ENCODE measurements at places on chromosomes 7 and 10.

DNA sequence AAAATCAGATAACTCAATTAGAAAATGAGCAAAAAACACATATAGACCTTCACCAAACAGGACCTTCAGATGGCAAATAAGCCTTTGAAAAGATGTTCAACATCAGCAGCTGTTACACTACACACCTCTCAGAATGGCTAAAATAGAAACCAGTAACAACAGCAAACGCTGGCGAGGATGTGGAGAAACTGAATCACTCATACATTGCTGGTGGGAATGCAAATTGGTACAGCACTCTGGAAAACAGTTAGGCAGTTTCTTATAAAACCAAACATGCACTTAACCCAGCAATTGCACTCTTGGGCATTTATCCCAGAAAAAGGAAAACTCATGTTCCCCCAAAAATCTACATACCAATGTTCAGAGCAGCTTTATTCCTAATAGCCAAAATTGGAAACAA lies 37.7 kb upstream of the SMARCD3 start:
- DNase-seq: no peak

GRCh38 chr10:89470628-89471027 lies 56.3 kb downstream of the IFIT5 start:
- DNase-seq: no peak

DNA sequence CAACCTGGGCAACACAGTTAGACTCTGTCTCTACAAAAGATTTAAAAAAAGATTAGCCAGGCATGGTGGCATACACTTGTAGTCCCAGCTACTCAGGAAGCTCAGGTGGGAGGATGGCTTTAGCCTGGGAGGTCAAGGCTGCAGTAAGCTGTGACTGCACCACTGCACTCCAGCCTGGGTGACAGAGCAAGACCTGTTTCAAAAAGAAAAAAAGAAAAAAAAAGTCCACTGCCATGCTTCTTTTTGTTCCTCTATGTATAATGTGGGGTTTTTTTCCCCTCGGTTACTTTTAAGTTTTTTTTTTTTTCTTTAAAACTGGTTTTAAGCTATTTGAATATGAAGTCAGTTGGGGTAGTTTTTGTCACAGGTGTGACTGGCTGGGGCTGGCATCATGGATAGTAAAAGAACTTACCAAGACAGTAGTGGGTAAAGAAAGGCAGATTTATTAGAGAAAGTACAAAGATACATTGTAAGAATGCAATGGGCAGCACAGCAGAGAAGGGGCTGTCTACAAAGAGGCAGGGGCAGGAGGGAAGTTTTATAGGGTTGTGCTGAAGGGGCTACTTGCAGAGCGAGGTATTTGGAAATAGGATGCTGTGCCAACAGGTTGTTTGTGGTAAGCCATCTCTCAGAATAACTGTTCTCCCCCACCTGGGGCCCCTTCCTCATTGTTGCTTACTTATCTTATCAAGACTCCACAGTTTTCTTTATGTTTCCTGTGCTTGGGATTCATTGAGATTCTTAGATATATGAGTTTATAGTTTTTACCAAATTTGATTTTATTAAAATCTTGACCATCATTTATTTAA lies 177.3 kb downstream of the PHTF2 start:
- DNase-seq: no peak

- no peak for DNase-seq
Measured at GRCh38 chr10:97718178-97718577, 4.6 kb downstream of the MARVELD1 start.

GRCh38 chr10:117543225-117544003 lies 868 bp downstream of the EMX2 start:
- no peak for DNase-seq

DNA sequence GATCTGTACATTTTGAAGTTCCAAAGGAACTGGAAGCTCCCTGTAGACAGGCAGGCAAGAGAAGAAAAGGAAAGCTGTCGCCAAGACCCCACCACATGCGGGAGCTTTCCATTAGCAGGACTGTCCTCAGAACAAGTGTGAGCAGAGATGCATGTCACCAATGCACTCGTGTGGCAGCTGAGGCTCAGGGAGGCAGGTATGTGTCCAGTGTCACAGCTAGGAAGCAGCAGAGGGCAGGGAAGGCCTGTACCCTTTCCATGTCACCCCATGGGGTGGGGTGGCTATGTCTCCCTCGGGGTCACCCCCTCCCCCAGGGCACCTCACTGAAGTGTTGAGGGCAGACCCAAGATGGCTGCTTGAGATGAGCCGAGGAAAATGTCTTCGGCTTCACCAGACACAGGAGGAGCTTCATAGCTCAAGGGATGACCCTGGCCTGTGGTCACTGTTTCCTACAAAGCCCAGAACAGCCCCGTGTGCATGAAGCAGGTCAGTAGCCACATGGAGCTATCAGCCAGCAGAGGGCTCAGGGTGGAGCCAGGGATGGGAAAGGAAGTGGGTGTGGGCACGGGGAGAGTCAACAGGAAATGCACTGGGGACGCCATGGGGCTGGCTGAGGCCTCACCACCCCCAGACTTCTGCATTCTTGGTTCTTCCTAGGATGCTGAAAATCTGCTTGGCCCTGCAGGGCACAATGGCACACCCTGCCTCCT lies 96.6 kb downstream of the FAM53B start:
- DNase-seq: no peak

DNA sequence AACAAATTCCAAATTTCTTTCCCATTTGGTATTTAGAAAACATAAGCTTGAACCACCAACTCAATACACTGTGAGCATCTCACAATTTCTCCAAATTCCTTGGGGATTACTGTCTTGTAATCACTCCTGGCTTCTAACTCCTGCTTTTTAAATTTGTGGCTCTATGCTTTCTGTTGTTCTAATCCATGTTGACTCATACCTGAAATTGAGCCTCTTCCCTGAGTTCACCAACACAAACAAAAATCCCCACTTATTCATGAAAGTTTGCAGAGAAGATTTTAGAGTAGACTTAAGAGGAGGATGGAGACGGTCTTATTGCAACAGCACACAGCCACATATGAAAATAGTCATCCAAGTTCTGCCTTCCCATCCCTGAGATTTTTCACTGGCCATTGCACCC lies 252.5 kb downstream of the PTEN start:
- no peak for DNase-seq

- DNase-seq: no peak
Measured at GRCh38 chr10:71526653-71527052, 129.9 kb downstream of the CDH23 start.

- no peak for DNase-seq
Measured at GRCh38 chr7:113775804-113776203, 143.0 kb downstream of the PPP1R3A start.

GRCh38 chr7:92973293-92973731 lies 136.9 kb upstream of the CDK6 start:
- no peak for DNase-seq

DNA sequence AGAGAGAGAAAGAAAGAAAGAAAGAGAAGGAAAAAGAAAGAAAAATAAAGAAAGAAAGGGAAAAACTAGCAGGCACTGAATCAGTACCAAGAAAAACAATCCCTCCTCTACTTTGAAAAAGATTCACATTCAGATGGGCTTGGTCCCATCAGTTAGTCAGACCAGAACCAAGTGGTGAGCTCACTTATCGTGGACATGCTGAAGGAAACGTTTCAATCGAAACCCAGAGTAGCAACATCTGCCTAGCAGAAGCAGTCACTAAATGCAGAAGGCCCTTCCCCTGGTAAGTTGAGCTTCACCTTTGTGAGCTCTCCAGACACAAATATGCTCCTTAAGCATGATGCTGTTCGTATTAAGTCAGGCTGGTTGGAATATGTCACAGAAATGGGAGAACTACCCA lies 167.7 kb downstream of the TRIL start:
- no peak for DNase-seq

GRCh38 chr10:109701633-109702215 lies 221.6 kb downstream of the XPNPEP1 start:
- no peak for DNase-seq

DNA sequence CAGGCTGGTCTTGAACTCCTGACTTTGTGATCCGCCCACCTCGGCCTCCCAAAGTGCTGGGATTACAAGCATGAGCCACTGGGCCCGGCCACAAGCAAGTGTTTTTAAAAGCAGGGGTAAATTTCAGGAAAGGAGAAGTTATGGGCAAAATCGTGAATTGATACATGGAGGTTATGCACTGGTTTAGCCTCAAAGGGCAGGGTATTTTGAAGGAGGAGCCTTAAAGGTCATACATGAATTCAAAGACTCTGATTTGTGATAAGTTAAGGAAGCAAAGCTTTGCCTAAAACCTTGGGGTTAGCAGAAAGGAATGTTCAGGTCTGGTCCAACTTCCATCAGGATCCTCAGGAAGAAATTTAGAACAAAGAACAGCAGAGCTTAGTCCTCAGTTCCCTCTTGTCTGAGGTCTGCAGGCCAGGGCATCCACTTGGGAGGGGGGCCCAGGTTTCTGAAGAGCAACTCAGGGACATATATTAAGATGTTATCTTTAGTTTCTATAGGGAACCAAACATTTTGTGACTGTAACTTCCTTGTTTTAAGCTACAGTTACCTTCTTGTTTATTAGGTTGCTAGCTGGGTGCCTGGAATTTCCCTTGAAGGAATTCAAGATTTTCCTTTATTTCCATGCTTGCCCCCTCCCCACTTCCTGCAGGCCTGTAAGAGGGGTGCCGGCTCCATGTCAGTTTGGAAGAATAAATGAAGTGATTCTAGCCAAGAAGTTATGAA lies 2.8 kb upstream of the REPIN1 start:
- no peak for DNase-seq

GRCh38 chr10:101545898-101546297 lies 42.2 kb downstream of the POLL start:
- DNase-seq: no peak

- no peak for DNase-seq
Measured at GRCh38 chr10:44051091-44051490, 333.8 kb downstream of the CXCL12 start.

- no peak for DNase-seq
Measured at GRCh38 chr10:116151076-116151475, 121.9 kb downstream of the GFRA1 start.

- DNase-seq: no peak
Measured at GRCh38 chr10:83538047-83538446, 601.3 kb upstream of the GHITM start.

GRCh38 chr7:33869176-33869575 lies 36.2 kb upstream of the BMPER start:
- no peak for DNase-seq

DNA sequence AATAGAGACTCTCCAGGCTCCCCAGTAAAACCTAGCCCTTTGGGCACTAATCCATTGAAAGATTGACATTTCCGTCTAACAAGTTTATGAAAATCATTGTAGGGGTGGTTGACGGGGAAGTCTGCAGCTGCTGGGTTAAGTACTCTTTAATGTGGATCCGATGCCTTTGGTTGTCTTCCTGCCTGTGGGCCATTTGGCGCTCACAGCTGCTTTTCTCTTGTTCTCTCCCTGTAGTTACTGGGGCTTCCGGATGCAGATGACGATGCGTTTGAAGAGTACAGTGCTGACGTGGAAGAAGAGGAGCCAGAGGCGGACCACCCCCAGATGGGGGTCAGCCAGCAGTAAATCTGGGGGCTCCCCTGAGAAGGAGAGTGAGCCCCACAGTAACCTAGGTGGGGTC lies 22.4 kb downstream of the MTURN start:
- DNase-seq: no peak

DNA sequence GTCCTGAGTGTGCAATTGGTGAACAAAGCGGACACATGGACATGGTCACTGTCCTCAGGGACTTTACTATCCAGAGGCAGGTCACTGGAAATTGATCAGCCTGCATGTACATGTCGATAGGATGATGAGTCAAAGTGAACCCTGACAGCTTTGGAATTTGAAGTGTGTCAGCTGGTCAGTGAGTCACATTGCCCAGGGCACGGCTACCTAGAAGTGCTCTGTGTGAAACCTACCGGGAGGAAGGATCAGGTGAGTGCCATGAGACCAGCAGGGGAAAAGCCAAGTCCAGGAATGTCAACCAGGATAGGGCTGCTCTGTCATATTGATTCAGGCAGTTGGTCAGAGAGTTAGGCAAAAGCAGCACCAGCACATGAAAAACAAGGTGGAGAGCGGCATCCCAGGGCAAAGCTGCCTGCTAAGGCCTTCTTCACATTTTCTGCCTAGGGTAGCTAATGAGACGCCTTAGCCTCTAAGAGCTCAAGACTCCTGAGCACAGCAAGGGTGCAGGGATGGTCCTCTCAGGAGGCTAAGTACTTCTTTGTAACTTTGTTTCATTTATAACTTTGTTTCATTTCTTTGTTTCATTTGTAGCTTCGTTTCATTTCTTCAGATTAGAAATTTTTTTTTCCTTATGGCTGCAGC lies 19.4 kb upstream of the PDCD4 start:
- DNase-seq: no peak

DNA sequence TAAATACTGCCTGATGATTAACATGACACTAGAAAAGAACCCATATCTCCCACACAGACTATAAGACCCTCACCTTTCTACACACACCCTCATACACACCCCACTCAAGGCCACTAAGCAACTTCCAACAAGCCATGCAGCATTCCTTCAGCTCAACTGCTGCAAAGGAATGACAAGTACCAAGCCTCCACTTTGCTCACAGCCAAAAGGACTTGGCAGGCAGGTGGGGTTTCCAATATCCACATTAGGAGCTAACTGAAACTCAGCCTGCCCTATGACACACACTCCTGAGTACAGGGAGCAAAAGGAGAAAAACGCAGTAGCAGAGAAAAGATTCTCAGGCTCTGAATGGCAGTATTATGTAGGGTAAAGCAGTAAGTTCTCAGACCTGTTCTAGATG lies 13.4 kb downstream of the USP54 start:
- DNase-seq: no peak

DNA sequence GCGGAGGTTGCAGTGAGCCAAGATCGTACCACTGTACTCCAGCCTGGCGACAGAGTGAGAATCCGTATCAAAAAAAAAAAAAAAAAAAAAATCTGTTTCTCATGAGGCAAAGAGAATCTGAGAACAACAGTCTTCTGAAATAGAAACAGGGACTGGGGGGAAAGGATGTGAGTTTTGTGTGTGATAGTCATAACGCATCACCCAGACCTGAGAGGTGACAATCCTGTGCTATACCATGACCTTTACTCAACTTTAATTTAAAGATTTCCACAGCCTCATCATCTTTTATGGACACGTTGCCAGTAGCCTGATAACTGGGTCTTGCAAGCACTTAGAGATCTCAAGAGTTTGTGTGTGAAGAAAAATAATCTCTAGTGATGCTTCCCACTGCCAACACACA lies 2.3 kb downstream of the ATXN7L1 start:
- DNase-seq: no peak

DNA sequence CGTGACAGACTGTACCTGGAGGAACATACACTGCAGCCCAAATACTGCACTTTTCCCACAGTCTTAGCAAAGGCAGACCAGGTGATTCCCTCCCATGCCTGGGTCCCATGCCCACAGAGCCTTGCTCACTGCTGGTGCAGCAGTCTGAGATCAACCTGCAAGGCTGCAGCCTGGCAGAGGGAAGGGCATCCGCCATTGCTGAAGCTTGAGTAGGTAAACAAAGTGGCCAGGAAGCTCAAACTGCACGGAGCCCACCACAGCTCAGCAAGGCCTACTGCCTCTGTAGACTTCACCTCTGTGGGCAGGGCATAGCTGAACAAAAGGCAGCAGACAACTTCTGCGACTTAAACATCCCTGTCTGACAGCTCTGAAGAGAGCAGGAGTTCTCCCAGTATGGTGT lies 597.8 kb upstream of the MBL2 start:
- no peak for DNase-seq

Measured in activated CD8-positive, alpha-beta memory T cell treated with anti-CD3 and anti-CD28 coated beads for 1 hour (primary cell).